CMK (cell line): ENCODE measurements at places on chromosomes 2 and 18.

DNA sequence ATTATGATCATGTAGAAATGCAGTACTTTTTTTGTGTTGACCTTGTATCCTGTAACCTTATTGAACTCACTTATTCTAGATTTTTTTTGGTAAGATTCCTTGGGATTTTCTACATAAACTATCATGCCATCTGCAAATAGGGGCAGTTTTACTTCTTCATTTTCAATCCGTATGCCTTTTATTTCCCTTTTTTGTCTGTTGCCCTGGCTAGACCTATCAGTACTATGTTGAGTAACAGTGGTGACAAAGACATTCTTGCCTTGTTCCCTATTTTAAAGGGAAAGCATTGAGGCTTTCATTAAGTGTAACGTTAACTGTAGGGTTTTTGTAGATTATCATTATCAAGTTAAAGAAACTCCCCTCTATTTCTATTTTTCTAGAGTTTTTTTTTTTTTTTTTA is 92.3 kb downstream of the LYPD1 start:
- DNase-seq: no peak

GRCh38 chr2:73084971-73085370 is 13.5 kb upstream of the SFXN5 start:
- no peak for DNase-seq

DNA sequence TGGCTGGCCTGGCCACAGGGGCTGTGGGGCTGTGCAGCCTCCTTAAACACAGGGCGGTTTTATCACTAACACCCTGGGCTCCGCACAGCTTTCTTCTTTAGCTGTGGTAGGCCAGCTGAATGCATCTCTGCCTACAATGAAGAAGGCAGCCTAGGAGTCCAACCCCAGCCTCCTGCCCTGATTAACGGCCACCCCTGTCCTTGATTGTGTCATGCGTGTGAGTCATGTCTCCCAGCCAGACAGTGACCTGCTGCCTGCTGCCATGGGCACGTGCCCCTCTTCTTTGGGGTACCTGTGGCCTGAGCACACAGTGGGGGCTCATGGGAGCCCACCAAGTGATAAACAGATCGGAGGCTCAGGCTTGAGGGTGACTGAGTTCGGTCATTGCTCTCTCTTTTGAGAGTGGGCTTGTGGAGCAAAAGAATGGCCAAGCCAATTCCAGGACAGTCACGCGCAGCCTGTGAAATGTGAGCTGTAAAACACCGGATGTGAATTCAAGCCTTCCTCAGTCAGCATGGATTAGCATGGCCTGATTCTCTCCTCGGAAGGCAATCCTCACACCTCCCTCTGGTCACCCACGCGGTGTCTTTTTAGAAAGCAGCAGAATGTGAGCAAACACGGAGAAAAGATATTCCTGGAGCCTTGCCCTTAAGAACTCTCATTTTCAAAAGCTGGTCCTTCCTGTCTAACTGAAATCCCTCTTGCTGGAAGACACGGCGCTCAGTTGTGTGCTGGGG is 144.1 kb downstream of the CELF4 start:
- DNase-seq: no peak

- no peak for DNase-seq
Measured at GRCh38 chr18:51153659-51154371, 43.7 kb downstream of the MEX3C start.

GRCh38 chr2:132488491-132488890 is 71.9 kb downstream of the GPR39 start:
- no peak for DNase-seq

DNA sequence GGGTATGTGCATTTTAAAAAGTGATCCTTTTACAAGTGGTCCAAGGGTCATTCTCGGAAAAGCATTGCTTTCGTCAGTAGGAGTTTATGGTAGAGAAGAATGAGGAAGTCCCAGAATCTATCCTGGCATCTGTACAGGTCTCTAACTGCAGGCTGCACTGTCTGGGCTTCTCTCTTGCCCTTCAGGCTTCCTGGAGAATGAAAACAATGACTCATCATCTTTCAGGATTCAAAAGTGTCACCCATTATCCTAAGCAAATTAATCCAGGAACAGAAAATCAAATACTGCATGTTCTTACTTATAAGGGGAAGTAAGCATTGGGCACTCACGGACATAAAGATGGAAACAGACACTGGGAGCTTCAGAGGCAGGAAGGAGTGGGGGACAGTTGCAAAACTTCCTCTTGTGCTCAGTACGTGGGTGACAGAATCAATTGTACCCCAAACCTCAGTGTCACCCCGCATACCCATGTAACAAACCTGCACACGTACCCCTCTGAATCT is 60.2 kb upstream of the TXNDC2 start:
- peak; percentile 29 for DNase-seq

- no peak for DNase-seq
Measured at GRCh38 chr18:64695851-64696553, 547.1 kb upstream of the LINC00305 start.

- no peak for DNase-seq
Measured at GRCh38 chr2:36163520-36164254, 191.9 kb upstream of the CRIM1 start.

GRCh38 chr18:36127836-36128529 is 1.2 kb downstream of the SLC39A6 start:
- no peak for DNase-seq

GRCh38 chr2:67259556-67260342 is 137.4 kb upstream of the ETAA1 start:
- DNase-seq: no peak

DNA sequence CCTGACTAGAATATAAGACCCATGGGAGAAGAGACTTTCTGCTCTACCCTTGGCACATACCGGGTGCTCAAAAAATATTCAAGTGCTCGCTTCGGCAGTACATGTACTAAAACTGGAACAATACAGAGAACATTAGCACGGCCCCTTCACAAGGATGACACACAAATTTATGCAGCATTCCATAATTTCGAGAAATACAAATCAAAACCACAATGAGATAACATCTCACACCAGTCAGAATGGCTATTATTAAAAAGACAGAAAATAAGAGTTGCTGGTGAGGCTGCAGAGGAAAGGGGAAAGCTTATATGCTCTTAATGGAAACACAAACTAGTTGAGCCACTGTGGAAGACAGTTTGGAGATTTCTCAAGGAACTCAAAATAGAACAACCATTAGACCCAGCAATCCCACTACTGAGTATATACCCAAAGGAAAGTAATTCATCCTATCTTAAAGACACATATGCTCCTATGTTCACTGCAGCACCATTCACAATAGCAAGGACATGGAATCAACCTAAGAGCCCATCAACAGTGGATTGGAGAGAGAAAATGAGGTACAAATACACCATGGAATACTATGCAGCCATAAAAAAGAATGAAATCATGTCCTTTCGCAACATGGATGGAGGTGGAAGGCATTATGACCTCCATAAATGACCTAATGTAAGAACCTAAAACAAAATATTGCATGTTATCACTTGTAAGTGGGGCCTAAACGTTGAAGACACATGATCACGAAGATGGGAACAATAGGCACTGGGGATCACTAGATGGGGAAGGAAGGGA is 71.6 kb upstream of the CYP1B1 start:
- DNase-seq: no peak

- DNase-seq: no peak
Measured at GRCh38 chr2:226701052-226701451, 98.6 kb downstream of the IRS1 start.

GRCh38 chr2:55771612-55772011 is 78.0 kb upstream of the PNPT1 start:
- no peak for DNase-seq

DNA sequence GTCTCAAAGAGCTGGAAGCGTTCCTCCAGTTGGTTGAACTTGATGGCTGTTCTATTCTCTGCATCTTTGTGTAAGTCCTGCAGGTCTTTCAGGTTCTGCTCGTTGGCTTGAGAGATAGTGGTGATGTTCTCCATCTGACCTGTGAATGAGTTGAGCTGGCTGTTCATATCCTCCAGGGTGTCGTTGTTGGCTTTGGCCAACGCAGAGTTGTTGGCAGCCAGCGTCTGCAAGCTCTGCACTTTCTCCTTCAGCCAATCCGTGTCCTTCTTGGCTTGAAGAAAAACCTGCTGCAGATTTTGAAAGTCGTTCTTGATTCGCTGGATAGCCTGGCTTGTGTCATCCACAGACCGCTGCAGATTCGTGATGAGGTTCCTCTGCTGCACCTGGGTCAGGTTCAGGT is 78.8 kb upstream of the THOC1 start:
- DNase-seq: no peak

GRCh38 chr18:22684268-22684667 is 248.9 kb upstream of the RBBP8 start:
- DNase-seq: no peak

- no peak for DNase-seq
Measured at GRCh38 chr2:200180943-200181342, 125.5 kb upstream of the SPATS2L start.

GRCh38 chr2:177078416-177078815 is 134.2 kb upstream of the HNRNPA3 start:
- no peak for DNase-seq

DNA sequence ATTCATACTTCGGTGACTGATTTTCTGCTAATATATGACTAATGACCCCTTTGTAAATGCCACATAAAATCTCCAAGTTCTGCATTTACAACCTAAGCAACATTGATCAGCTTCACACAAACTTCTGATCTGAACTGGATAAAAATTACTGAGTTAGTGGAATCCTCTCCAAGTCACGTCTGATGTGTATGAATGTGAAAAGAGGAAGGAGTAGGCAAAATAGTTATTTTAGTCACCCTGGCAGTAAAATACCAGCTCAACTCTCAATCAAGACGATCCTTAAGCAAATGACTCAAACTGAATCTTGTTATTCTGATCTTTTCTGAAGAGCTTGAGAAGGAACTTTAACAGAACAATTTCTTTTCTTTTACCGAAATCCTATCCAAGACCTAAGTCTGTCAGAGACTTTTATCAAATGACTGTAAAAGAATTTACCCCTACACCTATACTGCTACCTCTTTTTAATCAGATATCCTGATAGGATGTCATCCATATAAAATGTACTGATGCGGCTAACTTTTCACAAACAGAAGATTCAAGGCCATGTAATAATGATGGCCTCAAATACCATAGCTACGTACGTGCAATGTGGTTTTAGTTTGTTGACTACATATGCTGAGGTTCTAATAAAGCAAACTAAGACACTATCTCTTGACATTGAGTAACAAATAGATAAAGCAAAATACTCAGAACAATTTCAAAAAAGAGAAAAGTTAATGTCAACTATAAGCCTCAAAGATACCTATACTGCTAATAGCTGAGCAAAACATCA is 23.7 kb downstream of the CUL3 start:
- no peak for DNase-seq
